T-helper 2 cell treated with Interferon-gamma antibody and Interleukin-4, amounts not matched to agents 5 μg/mL and 100 μg/mL, for 36 hours (primary cell): ENCODE measurements at places on chromosomes 16 and 17.

GRCh38 chr17:29914819-29915537 lies 15.1 kb downstream of the SSH2 start:
- H3K4me1 ChIP-seq = peaks cover 20% of the 10 kb centered on the region
- H3K4me3 ChIP-seq = no peak overlapping the region
- peaks cover 6% of the 10 kb centered on the region for H3K36me3 ChIP-seq
- no peak overlapping the region for H3K27ac ChIP-seq
- H3K27me3 ChIP-seq = no peaks in the 10 kb centered on the region

DNA sequence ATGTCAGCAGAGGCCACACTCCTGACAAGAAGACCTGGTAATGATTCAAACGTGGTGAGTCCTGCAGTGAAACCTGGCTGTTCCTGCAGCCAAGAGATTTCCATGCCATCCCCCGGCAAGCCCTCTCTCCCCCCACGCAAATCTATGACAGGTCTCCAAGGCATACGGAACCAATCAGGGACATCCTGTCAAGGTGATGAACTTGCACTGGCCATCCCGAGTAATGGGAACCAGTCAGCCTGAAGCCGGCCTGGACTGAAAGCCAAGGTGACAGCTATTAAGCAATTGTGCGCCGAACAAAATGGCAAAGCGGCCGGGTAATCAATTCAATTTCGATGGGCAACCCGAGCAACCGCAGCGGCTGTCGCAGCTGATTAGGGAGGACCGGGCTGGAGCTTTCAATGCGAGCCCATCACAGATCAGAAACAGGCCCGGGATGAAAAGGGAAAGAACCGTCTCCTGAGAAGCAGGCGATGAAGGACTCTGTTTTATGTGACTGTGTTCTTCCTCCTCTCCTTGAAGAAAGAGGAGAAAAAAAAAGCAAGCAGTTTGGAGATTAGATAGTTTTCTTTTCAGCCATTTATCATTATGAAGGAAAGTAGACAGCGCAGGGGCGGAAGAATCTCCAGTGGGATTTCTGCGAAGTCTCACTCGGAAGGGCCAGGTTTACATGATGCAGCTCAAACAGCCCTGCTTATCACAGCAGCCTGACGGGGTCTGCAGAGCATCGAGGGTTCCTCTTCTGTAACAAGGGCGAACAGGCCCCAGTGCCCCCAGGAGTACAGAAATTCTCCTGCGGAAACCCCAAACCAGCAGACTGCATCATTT lies 35.2 kb downstream of the TBX4 start:
- no peaks in the 10 kb centered on the region for H3K36me3 ChIP-seq
- no peak overlapping the region for H3K27ac ChIP-seq
- H3K27me3 ChIP-seq = peaks cover 6% of the 10 kb centered on the region
- H3K4me1 ChIP-seq = no peaks in the 10 kb centered on the region

DNA sequence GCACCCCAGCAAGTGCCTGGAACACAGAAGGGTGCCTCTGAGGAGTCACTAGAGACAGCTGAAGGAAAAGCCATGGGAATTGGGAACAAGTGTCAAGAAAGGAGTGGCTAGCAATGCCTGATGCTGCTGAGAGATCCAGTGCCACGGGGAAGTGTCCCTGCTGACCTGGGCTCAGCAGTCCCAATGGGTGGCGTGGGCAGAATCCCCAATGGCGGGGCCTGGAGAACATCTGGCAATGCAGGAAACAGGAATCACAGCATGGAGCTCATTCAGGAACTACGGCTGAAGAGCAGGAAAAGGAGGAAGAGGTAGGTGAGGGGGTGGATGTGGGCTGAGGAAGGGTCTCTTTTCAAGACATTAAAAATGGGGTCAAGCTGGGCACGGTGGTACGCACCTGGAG lies 30.1 kb downstream of the UBE2O start:
- no peaks in the 10 kb centered on the region for H3K36me3 ChIP-seq
- H3K27ac ChIP-seq = no peak overlapping the region
- H3K4me1 ChIP-seq = peaks cover 2% of the 10 kb centered on the region
- DNase-seq = no peak
- no peak overlapping the region for H3K4me3 ChIP-seq

- no peaks in the 10 kb centered on the region for H3K4me1 ChIP-seq
- peaks cover 25% of the 10 kb centered on the region for H3K27me3 ChIP-seq
- H3K36me3 ChIP-seq = peaks cover 3% of the 10 kb centered on the region
These were observed 5.8 kb upstream of the RAB11FIP4 start for GRCh38 chr17:31385428-31386285.

- H3K4me3 ChIP-seq = peak overlapping the region; percentile 70
- peaks cover 60% of the 10 kb centered on the region for H3K27me3 ChIP-seq
- DNase-seq = no peak
- H3K36me3 ChIP-seq = peaks cover 11% of the 10 kb centered on the region
These were observed 3.7 kb upstream of the CBX8 start for GRCh38 chr17:79800325-79801155.

- peak overlapping the region; percentile 33 for H3K27ac ChIP-seq
- H3K4me1 ChIP-seq = peaks cover 30% of the 10 kb centered on the region
- DNase-seq = no peak
- H3K36me3 ChIP-seq = peaks cover 28% of the 10 kb centered on the region
- H3K27me3 ChIP-seq = no peaks in the 10 kb centered on the region
These were observed 41.6 kb downstream of the USP10 start for GRCh38 chr16:84741340-84741830.

DNA sequence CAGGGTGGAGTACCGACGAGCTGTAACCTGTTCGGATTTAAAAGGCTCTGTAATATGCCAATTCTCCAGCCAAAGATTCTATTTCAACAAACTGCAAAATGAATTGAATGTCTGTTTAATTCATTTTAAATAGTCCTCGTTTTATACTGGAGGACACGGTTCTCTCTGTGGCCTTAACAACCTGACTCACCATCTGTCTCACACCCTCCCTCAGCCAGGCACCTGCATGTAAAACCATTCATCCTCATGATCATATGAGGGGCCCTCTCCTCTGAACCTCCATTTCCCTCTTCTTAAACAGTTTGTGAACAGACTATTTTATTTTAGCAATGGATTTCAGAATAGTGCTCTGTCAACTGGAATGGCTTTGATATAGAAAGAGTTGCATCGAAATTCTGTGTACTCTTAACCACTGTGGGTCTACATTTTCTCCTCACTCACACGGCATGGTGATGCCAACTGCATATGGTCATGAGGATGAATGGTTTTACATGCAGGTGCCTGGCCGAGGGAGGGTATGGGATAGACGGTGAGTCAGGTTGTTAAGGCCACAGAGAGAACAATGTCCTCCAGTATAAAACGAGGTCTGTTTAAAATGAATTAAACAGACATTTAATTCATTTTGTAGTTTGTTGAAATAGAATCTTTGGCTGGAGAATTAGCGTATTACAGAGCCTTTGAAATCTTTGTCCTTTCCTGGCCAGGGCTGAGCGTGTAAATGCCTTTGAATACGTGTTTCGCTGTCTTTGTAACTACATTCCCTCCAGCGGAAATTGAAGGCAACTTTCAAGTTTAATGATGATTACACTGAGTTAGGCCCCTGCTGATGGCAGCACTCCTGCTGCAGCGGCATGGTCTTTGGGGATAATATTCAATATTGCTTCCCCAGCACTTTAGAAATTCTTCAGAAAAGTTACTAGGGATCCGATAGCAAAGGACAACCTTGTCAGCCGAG lies 329.6 kb downstream of the SNX29 start:
- H3K36me3 ChIP-seq = no peaks in the 10 kb centered on the region
- no peaks in the 10 kb centered on the region for H3K27me3 ChIP-seq
- no peaks in the 10 kb centered on the region for H3K4me1 ChIP-seq
- no peak overlapping the region for H3K27ac ChIP-seq
- H3K4me3 ChIP-seq = no peak overlapping the region

- H3K27ac ChIP-seq = no peak overlapping the region
- H3K27me3 ChIP-seq = no peaks in the 10 kb centered on the region
- no peak for DNase-seq
- no peak overlapping the region for H3K4me3 ChIP-seq
- H3K4me1 ChIP-seq = peaks cover 19% of the 10 kb centered on the region
These were observed 19.8 kb downstream of the FMNL1 start for GRCh38 chr17:45241328-45242028.

DNA sequence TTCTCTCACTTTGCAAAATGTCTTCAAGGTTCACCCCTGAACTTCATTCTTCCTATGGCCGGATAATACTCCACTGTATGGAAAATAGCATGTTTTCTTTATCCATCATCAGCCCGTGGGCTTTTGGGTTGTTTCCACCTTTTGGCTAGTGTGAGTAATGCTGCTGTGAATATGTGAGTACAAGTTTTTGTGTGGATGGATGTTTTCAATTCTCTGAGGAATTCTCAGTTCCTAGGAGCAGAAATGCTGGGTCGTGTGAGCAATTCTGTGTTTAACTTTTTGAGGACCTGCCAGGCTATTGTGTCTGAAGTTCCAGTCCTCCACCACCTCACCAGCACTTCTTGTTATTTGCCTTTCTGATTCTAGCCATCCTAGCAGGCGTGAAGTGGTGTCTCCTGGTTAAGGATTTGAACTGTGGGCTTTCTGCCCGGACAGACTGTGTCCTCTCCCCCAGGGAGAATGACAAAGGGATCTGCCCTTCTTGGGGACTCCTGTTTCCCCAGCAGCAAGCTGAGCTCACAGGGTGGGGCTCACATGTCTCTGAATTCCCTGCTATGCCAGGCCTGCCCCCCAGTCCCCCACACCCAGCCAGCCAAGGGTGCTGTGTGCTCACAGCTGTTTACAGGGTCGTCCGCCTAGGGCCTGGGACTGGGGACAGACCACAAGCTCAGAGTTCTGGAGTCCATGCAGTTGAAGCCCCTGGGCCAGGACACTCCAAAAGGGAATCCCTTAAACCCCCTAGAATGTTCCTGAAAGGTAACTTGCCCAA lies 92.2 kb upstream of the CIBAR2 start:
- no peaks in the 10 kb centered on the region for H3K36me3 ChIP-seq
- DNase-seq = no peak
- H3K4me1 ChIP-seq = no peaks in the 10 kb centered on the region

DNA sequence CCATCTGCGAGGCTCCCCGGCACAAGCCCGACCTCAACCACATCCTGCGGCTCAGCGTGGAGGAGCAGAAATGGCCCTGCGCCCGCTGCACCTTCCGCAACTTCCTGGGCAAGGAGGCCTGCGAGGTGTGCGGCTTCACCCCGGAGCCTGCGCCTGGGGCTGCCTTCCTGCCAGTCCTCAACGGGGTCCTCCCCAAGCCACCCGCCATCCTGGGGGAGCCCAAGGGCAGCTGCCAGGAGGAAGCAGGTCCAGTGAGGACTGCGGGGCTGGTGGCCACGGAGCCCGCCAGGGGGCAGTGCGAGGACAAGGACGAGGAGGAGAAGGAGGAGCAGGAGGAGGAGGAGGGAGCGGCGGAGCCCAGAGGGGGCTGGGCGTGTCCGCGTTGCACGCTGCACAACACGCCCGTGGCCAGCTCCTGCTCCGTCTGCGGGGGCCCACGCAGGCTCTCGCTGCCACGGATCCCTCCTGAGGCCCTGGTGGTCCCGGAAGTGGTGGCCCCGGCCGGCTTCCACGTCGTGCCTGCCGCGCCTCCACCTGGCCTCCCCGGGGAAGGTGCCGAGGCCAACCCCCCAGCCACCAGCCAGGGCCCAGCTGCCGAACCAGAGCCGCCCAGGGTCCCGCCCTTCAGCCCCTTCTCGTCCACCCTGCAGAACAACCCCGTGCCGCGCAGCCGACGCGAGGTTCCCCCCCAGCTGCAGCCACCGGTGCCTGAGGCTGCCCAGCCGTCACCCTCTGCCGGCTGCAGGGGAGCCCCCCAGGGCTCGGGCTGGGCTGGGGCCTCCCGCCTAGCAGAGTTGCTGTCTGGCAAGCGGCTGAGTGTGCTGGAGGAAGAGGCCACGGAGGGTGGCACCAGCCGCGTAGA lies 13.1 kb upstream of the PRR35 start:
- no peaks in the 10 kb centered on the region for H3K27me3 ChIP-seq
- DNase-seq = peak; percentile 23
- H3K27ac ChIP-seq = no peak overlapping the region
- H3K4me3 ChIP-seq = no peak overlapping the region
- peaks cover 6% of the 10 kb centered on the region for H3K36me3 ChIP-seq
- H3K4me1 ChIP-seq = no peaks in the 10 kb centered on the region
